ENCODE measurements at places on chromosomes 7 and 10. TPM values are rescaled to one million over a fixed set of nuclear protein-coding genes. Genes with fewer than 3 reads are reported as not detected.

DNA sequence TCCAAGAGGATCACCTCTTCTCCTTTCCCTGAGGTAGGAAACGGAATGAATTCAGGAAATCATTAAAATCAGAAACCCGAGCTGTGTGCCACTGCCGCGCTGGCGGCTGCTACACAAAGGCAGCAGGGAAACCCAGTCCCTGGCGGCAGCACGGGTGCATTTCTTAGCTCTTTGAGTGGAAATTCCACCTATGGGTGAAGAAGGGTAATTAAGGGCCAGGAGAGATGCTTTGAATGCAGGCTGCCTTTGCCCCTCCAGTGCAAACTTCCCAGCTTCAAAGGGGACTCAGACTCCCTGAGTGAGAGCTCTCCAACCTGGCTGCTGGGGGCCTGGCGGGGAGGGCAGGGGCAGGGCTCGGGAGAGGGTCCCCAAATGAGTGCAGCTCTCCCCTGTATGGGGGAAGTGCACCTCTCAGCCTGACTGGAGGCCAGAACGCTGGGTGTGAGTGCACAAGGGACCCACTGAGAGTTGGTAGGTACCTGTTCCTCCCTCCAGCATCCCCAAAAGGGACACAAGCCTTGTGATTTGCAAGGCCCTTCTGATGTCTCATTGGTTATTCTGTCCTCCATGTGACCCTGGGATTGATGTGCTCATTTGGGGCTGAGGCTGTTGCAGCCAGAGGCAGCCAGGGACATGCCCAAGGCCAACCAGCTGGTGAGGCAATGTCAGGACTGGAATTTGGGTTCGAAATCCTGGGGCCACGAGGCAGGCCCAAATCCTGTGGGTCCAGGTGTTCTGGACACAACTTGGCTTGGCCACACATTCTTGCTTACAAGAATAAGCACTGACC is 16.3 kb upstream of the ZMIZ1 start:
- peak; percentile 65 for DNase-seq

- DNase-seq, result no peak
Observed at GRCh38 chr10:31822616-31823318, 105.9 kb downstream of the ARHGAP12 start.

GRCh38 chr7:34189031-34189430 is 283.7 kb downstream of the BMPER start:
- DNase-seq, result no peak

GRCh38 chr7:42688056-42688371 is 223.9 kb downstream of the C7orf25 start:
- no peak for DNase-seq

DNA sequence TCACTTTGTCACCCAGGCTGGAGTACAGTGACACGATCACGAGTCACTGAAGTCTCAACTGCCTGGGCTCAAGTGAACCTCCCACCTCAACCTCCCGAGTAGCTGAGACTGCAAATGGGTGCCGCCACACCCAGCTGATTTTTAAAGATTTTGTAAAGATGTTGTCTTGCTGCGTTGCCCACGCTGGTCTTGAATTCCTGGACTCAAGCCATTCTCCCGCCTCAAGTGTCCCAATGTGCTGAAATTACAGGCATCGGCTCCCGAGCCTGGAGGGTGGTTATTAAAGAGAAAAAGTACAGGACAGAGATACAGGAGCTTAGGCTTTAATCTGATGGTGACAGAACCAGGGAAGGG is 55.1 kb downstream of the KCTD7 start:
- DNase-seq, result peak; percentile 42

GIMAP7 gene
- 35.0 TPM for total RNA-seq
